ENCODE measurements at places on chromosomes 2 and 18.

DNA sequence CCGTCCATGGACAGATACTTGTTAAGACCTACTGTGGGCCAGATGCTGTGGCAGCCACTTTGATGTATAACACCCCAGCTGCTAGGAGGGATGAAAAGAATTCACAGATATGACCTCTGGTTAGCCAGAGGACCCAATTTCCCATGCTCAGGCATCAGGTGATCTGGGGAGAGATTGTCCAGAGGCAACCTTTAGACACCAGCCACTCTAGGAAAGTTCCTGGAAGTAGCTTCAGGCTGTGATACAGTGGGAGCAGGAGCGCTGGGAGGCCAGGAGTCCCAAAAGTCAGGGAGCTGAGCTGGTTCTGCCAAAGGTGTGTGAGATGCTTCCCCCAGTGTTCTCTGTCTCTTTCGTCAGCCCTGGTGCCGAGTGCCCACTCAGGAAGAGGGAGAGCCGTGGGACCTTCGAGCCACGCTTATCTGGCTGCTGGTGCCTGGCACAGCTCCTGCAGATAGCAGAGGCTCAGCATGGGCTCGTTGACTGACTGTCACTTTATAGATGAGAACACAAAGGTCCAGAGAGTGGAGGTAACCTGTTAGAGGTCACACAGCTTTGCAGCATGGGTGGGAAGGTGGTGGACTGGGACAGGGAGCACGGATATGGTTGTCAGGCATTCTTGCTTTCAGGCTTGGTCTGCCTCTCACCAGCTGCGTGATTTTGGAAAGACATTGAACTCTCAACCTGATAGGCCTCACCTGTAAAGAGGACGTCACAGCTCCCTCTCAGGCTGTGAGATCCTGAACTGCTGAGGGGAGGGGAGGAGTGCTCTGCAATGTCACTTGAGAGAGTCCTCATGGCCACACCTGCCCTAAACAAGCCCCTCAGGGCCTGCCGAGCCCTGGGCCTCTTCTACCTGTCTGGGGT lies 7.8 kb upstream of the RALB start:
- DNase-seq: no peak

DNA sequence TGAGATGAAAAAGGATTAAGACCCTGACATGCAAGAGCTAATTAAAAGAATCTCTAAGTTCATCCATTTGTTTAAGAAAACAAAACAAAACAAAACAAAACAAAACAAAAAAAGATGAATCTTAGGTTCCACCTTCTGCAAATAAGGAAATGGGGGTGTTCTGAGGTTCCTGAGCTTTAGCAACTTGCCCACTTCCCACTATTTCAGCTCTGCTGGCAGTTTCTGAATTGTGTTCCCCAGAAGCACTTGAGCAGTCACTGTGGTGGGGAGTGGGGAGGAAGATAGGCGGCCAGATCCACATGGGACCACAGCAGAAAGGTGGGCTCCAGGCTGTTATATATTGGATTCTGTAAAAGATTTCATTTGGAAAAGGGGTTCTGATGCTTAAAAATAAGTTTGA lies 20.3 kb downstream of the INO80C start:
- no peak for DNase-seq

GRCh38 chr2:194103941-194104659 lies 1552.9 kb upstream of the SLC39A10 start:
- DNase-seq: no peak

- no peak for DNase-seq
Measured at GRCh38 chr2:150267651-150268415, 219.6 kb downstream of the RND3 start.

- DNase-seq: no peak
Measured at GRCh38 chr2:113138428-113139322, 11.3 kb downstream of the IL1RN start.
